CD8-positive, alpha-beta memory T cell (primary cell): ENCODE measurements at places on chromosomes 3 and 15. TPM values are rescaled to one million over a fixed set of nuclear protein-coding genes. Genes with fewer than 3 reads are reported as not detected.

DNA sequence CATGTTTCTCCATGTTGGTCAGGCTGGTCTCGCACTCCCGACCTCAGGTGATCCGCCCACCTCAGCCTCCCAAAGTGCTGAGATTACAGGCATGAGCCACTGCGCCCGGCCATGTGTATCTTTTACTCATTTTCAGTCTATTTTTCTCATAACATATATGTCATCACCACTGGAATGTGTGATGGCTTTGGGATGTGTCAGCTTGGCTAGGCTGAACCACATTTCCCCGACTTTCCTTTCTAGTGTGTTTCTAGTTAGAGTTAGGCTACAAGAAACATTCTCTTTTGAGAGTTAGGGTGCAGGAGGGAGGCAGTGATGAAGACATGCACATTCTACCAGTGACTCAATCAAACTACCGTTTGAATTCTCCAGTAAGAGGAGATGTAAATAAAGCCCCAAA is 444.9 kb upstream of the THBS1 start:
- no peak overlapping the region for H3K27ac ChIP-seq
- no peak for DNase-seq
- H3K4me1 ChIP-seq: no peaks in the 10 kb centered on the region
- no peaks in the 10 kb centered on the region for H3K27me3 ChIP-seq
- no peak overlapping the region for H3K4me3 ChIP-seq

DNA sequence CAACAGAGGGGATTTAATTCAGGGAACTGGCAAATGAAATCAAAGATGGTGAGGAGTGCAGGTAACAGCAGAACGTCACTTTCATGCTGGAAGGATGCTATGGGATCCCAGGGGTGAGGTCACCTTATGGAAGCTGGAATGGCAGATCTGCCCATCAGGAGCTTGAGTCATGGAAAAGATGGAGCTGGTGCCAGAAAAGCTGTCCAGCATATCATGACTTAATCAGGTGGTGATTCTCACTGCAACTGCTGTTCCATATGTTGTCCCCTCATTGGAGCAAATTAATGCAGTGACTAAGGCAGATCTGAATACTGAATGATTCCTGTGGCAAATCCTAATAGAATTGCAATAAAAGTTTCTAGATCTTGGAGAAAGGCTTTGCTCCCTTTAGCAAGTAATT is 38.4 kb downstream of the HHLA2 start:
- DNase-seq: no peak
- H3K27me3 ChIP-seq: no peaks in the 10 kb centered on the region
- H3K4me3 ChIP-seq: no peak overlapping the region

The UROC1 gene
- total RNA-seq: not detected

DNA sequence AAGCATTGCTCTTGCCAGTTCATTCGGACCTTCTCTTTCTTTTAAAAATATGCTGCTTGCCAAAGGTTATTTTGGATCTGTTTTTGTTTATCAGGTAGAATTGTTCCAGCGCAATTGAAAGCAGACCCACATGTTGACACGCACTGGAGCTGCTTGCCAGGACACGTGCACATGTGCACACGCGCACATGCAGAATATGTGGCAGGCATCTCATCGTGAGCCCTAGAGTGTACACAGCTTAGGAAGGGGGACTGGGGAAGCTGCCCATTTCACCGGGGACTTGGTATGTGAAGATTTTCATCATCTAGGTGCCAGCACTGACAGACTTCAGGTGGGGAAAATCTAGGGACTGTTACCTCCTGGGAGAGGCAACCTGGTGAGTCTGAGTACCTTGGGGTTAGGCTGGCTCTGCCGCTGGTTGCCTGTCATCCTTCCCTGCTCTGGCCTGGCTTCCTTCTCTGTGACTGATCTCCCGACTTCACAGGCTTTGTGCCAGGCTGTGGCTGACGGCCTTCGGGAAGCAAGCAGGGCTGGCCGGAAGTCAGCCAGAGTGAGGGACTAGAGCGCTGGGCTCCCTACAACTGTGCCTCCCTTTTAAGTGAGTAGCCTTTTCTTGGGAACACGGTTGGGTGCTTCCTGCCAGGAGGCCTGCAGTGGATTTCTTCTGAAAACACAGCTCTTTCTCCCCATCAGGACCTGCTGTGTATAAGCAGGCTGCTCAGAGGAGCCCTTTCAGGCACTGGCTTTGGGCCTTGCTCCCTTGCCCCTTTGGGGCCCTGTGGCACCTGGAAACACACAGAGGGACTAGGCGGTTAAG is 129.3 kb downstream of the EEFSEC start:
- H3K4me3 ChIP-seq: no peak overlapping the region
- no peak overlapping the region for H3K27ac ChIP-seq
- no peak for DNase-seq
- H3K27me3 ChIP-seq: no peaks in the 10 kb centered on the region
- H3K36me3 ChIP-seq: no peaks in the 10 kb centered on the region
- H3K4me1 ChIP-seq: no peaks in the 10 kb centered on the region

GRCh38 chr3:8541486-8541885 is 39.9 kb downstream of the LMCD1 start:
- H3K27me3 ChIP-seq: no peaks in the 10 kb centered on the region
- no peak overlapping the region for H3K4me3 ChIP-seq
- H3K27ac ChIP-seq: no peak overlapping the region
- no peaks in the 10 kb centered on the region for H3K4me1 ChIP-seq
- no peak for DNase-seq

GRCh38 chr15:75407083-75407482 is 38.7 kb upstream of the MAN2C1 start:
- H3K27ac ChIP-seq: no peak overlapping the region
- no peaks in the 10 kb centered on the region for H3K4me1 ChIP-seq
- no peaks in the 10 kb centered on the region for H3K27me3 ChIP-seq
- peaks cover 44% of the 10 kb centered on the region for H3K36me3 ChIP-seq
- no peak overlapping the region for H3K4me3 ChIP-seq
- DNase-seq: no peak

The ATP8B4 gene
- 8.5 TPM for total RNA-seq

DNA sequence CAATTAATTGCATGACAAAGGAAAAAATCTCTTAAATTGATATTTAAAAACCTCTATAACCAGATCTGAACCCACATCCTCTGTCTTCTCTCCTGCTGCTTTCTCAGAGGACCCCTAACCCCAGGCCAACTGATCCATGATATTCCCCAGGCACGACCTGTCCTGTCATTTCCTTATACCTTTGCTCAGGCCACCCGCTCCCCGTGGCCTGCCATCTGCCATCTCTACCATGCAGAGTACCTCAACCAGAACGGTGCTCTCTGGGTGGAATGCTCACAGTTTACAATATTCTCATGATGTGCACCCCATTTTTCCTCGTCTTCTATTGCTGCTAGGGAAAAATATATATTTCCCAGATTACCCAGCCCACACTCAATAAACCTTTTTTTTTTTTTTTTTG is 57.7 kb downstream of the ARHGEF3 start:
- no peak overlapping the region for H3K27ac ChIP-seq
- H3K36me3 ChIP-seq: peaks cover 50% of the 10 kb centered on the region
- no peaks in the 10 kb centered on the region for H3K4me1 ChIP-seq
- no peak overlapping the region for H3K4me3 ChIP-seq

The CLEC3B gene
- total RNA-seq: not detected

DNA sequence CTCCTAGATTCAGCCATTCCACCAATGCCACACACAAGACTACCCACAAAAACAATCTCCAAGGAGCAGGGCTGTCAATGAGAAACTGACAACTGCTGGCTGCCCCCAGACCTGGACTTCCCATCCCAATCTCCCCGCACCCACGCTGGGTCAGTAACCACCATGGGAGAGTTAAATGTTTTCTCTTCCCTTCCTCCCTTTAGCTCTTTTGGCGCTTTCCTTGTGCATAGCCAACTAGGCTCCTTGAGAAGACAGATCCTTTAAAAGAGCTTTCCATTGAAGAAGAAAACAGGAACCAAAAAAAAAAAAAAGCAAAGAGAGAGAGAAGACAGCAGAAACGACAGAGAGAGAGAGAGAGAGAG is 8.3 kb downstream of the BCL6 start:
- H3K36me3 ChIP-seq: no peaks in the 10 kb centered on the region
- no peak overlapping the region for H3K4me3 ChIP-seq
- no peak overlapping the region for H3K27ac ChIP-seq
- DNase-seq: no peak

GRCh38 chr15:22973987-22974386 is 6.2 kb downstream of the CYFIP1 start:
- no peak for DNase-seq
- H3K27ac ChIP-seq: no peak overlapping the region
- H3K4me1 ChIP-seq: no peaks in the 10 kb centered on the region
- H3K27me3 ChIP-seq: no peaks in the 10 kb centered on the region
- H3K4me3 ChIP-seq: no peak overlapping the region

The ALS2CL gene
- total RNA-seq: 0.84 TPM

- no peak overlapping the region for H3K4me3 ChIP-seq
- H3K27me3 ChIP-seq: no peaks in the 10 kb centered on the region
- H3K27ac ChIP-seq: no peak overlapping the region
- no peak for DNase-seq
- H3K36me3 ChIP-seq: no peaks in the 10 kb centered on the region
Measured at GRCh38 chr3:5231487-5231886, 44.0 kb downstream of the EDEM1 start.

DNA sequence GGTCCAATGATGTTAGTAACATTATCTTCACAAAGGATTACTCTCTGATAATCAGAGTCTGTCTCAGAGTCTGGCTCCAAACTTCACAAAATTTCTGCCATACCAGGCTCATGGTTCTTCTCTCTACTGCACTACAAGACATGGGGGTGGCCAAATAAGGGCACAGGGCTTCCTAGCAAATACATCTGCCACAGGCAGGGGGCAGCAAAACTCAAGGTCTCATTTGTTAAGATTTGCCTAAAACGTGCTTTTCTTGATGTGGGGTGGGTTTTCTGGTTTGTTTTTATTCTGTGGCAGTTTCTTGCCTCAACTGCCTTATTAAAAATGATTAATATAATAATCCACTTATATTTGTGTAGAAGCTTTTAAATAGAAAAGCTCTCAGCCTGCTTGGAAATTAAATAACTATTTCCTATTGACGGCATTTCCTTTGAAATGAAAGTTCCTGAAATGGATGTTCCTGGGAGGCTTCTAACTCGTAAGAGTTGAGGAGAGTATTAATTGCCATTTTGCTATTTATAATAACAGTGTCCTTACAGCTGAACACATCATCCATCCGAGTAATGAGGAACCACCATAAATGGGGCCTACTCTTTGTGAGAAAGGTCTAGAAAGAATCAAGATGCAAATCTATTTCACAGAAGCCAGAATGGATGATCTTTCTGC is 53.8 kb downstream of the SST start:
- no peak overlapping the region for H3K27ac ChIP-seq
- H3K27me3 ChIP-seq: no peaks in the 10 kb centered on the region
- H3K4me3 ChIP-seq: no peak overlapping the region

- no peak overlapping the region for H3K27ac ChIP-seq
- no peak overlapping the region for H3K4me3 ChIP-seq
- H3K4me1 ChIP-seq: no peaks in the 10 kb centered on the region
Measured at GRCh38 chr15:73357999-73358665, 10.6 kb downstream of the HCN4 start.

DNA sequence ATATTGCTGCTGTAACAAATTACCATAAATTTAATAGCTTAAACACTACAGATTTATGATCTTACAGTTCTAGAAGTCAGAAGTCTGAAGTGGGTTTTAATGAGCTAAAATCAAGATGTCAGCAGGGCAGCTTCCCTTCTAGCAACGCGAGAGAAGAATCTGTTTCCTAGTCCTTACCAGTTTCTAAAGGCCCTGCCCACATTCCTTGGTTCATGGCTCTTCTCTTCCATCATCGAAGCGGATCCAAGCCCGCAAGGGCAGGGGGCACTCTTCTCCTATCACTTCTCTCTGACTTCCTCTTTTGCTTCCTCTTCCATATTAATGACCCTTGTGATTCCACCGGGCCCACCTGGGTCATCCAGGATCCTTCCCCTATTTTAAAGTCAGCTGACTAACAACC is 16.1 kb downstream of the MINDY4B start:
- DNase-seq: no peak
- H3K36me3 ChIP-seq: no peaks in the 10 kb centered on the region

DNA sequence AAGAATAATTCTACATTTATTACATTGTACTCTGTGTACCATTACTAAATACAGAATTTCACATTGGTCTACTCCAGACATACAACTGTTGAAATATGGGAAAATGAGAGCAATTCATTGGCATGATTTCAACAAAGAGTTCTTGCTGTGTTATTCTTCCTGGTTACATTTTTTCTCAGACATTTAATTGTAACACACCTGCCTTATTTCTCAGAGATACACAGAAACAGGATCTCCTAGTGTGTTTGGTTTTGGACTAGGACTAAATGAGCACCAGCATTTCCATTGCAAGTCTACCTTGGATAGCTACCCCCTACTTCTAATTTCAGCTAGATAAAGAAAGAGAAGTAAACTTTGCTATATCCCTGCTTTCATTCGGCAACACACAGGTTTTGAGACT is 274.3 kb upstream of the CNTN4 start:
- DNase-seq: no peak
- no peaks in the 10 kb centered on the region for H3K36me3 ChIP-seq
- H3K27me3 ChIP-seq: no peaks in the 10 kb centered on the region
- no peaks in the 10 kb centered on the region for H3K4me1 ChIP-seq
- no peak overlapping the region for H3K4me3 ChIP-seq

The HHATL gene
- not detected for total RNA-seq

GRCh38 chr3:104472221-104472620 is 894.5 kb upstream of the ALCAM start:
- H3K36me3 ChIP-seq: no peaks in the 10 kb centered on the region
- DNase-seq: no peak
